ENCODE measurements at places on chromosomes 5 and 9. TPM values are rescaled to one million over a fixed set of nuclear protein-coding genes. Genes with fewer than 3 reads are reported as not detected.

GRCh38 chr5:133782736-133783135 lies 170.4 kb upstream of the FSTL4 start:
- DNase-seq, result no peak

FOXD4 gene
- total RNA-seq, result 0.21 TPM

GRCh38 chr5:170630711-170631141 lies 126.9 kb downstream of the KCNIP1 start:
- DNase-seq, result no peak

GRCh38 chr9:137240318-137240840 lies 708 bp upstream of the TUBB4B start:
- DNase-seq, result peak; percentile 38

SCGB3A1 gene
- 0.39 TPM for total RNA-seq

- DNase-seq, result no peak
Observed at GRCh38 chr9:121344184-121344583, 25.9 kb downstream of the STOM start.

DNA sequence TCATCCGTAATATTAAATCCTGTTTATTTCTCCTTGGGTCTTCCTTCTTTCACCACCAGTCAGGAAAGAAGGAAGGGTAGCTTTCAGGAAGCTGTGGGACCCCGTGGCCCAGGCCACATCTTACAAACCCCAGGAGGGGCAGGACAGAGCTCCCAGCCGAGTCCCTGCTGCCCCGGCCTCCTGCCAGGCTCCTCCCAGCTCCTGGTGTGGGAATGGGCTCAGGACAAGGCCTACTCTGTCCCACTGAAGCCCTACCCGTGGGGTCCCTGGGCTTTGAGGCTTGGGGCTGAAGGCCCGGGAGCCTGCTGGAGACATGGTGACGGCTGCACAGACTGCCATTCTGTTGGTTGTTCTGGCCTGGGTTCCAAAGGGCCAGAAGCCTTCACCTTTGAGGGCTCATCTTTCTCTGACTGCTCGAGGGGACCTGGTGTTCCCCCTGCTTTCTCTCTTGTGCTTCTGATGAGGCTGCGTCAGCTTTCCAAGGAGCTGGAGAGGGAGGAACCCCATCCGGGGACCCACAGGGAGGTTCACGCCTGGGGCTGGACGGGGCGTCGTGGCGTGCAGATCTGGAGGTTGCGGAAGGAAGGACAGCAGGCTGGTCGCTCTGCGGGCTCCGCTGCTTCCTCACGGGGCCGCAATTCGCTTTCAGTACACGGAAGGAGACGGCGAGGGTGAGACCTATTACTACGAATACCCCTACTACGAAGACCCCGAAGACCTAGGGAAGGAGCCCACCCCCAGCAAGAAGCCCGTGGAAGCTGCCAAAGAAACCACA lies 86.6 kb downstream of the COL5A1 start:
- no peak for DNase-seq

All from WTC11 (cell line).